GM23338 (cell line): ENCODE measurements at places on chromosomes 5 and 9. TPM values are rescaled to one million over a fixed set of nuclear protein-coding genes. Genes with fewer than 3 reads are reported as not detected.

DNA sequence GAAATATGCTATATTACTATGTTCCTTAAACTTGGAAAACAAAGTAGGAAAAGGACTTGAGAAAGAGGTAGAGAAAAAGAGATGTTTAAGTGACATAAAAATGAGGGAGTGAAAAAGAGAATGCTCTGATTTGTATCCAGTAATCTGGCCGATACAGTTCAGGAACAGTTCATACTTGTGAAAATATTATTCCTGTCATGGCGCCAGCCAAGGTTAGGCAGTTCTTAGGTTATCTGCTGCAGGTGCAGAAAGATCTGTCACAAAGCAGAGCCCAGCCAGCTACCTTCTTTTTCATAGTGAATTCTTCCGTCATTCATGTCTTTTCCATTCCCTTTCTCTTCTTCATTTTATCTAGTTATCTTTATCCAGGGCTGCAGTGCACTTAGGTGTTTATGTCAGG lies 256.3 kb downstream of the ADAMTSL1 start:
- no peaks in the 10 kb centered on the region for H3K27me3 ChIP-seq
- no peak overlapping the region for H3K27ac ChIP-seq
- H3K4me3 ChIP-seq, result no peak overlapping the region
- no peaks in the 10 kb centered on the region for H3K4me1 ChIP-seq
- H3K36me3 ChIP-seq, result no peaks in the 10 kb centered on the region
- no peak for DNase-seq

DNA sequence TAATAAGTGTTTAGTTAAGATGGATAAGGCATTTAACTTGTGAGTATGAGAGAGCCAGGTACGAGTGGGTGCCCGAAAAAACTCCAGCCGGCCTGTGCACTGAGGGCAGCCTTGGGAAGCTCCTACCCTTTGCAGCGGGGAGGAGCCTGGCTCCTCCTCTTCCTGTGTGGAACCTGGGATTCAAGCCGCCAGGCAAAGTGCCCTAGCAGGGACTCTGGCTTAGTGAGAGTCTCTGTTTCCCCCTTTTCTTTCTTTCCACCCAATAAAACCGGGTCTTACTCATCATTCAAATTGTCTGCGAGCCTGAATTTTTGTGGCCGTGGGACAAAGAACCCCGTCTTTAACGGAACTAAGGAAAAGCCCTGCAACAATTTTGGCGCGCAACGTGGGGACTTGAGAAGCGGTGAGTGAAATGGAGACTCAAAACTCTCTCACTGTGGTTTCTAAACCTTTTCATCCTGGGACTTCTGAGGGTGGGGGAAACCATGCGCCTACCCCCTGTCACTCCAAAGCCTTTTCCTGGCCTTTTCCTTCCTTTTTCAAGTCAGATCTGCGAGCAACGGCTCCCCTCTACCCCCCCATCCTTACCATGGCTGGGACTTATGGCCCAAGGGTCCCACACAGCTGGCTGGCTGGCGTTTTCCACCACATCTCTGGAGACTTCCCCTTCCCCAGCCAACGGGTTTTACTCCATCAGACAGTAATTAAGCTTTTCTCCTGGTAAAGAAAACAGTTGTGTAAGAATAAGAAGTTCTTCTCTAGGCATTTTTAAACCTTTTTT lies 535.7 kb upstream of the ACO1 start:
- no peak overlapping the region for H3K27ac ChIP-seq
- DNase-seq, result peak; percentile 23
- H3K4me3 ChIP-seq, result no peak overlapping the region
- no peaks in the 10 kb centered on the region for H3K36me3 ChIP-seq
- no peaks in the 10 kb centered on the region for H3K4me1 ChIP-seq

DNA sequence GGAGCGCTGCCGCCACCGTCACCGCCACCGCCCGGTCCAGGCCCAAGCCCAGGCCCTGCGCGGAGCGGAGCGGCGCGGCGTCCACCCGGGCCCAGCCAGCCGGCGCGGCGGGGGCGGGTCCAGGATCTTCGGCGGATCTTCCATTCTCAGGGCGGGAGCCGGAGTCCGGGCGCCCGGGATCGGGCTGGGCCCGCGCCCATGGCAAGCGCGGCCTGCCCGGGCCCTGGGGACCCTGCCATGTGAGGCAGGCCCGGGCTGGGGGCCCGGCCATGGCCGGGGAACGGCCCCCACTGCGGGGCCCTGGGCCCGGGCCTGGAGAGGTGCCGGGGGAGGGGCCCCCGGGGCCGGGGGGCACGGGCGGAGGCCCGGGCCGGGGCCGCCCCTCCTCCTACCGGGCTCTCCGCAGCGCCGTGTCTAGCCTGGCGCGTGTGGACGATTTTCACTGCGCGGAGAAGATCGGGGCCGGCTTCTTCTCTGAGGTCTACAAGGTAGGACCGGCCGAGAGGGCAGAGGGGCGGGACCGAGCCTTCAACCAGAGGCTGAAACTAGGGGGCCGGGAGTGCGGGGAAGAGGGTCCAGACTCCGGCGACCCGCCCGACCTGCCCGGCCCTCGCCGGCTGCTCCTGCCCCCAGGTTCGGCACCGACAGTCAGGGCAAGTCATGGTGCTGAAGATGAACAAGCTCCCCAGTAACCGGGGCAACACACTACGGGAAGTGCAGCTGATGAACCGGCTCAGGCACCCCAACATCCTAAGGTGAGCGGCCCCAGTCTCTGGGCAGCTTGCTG lies 482 bp downstream of the TESK1 start:
- H3K4me3 ChIP-seq, result peak overlapping the region; percentile 91
- H3K36me3 ChIP-seq, result no peaks in the 10 kb centered on the region
- DNase-seq, result peak; percentile 52
- H3K4me1 ChIP-seq, result peaks cover 12% of the 10 kb centered on the region
- H3K27me3 ChIP-seq, result no peaks in the 10 kb centered on the region

DNA sequence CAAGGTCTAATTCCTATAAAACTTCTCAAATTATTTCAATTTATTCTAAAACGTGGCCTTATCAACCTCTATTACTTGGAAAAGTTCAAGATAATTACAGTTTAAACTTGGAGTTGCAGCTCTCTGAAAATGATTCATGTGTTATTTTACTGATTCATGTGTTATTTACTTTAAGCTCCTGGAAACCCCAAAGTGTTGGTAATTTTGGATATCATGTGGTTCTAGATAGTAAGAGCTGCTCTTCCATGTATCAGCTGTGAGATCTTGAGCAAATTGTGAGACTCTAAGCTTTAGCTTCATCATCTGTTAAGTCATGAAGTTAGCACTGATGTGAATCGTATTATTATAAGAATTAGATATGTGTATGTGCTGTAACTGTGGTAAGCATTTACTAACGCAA lies 749.2 kb downstream of the TLE4 start:
- no peaks in the 10 kb centered on the region for H3K27me3 ChIP-seq
- H3K27ac ChIP-seq, result no peak overlapping the region
- H3K36me3 ChIP-seq, result no peaks in the 10 kb centered on the region
- H3K4me1 ChIP-seq, result no peaks in the 10 kb centered on the region

DNA sequence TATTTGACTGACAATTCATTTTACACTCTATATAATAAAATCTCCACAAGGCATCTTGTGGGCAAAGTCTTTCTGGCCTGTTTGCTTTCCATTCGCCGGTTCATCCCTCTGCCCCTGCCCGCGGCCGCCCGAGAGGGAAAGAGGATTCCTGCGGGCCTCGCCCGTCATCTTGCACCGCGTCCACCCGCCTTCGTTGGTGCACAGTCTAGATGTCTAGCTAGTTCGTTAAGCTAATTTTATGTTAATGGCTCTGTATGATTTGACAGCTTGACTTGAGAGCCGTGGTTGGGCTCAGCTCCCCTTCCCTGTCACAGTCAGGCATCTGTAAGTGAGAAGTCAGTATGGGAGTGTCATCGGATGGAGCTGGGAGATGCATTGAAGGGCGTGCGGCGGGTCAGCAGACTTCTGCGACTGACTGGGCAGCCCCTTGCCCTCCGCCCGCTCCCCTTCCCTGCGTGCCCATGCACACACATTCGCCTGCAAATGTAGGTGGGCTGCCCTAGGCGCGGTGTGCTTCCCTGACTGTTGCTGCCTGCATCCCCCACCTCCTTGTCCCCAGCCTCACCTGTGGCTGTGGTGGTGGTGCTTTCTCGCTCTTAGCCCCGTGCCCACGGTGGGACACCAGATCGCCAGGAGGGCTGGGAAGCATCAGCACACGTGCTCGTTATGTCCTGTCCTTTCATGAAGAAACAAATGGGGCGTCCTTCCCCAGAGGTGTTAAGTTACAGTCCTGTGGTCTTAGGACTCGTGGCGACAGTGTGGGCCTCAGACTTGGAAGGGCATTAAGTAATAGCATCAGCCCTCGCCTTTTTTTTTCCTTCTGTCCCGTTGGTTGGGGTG lies 25.9 kb upstream of the PRDM12 start:
- H3K27me3 ChIP-seq, result no peaks in the 10 kb centered on the region
- no peak overlapping the region for H3K4me3 ChIP-seq
- peaks cover 19% of the 10 kb centered on the region; the same call in 1 of the 2 replicates for H3K4me1 ChIP-seq
- peaks cover 3% of the 10 kb centered on the region for H3K36me3 ChIP-seq
- H3K27ac ChIP-seq, result no peak overlapping the region

DNA sequence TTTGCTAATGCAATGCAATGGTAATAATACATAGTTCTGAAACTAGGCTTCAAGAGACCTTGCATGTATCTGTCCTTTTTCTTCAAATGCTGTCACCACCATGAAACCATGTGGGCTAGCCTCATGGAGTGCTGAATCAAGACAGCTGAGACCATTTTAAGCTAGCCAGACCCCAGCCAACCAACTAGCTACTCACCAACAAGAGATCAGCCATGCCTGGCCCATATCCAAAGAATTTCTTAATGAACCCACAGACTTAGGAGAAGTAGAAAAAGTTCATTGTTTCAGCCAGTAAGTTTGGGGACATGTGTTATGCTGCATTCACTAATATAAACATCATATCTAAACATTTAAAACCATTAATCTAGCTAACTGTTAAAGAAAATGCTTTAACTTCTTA lies 139.8 kb upstream of the EDIL3 start:
- H3K27me3 ChIP-seq, result no peaks in the 10 kb centered on the region
- no peak overlapping the region for H3K4me3 ChIP-seq
- H3K4me1 ChIP-seq, result no peaks in the 10 kb centered on the region
- no peak overlapping the region for H3K27ac ChIP-seq
- H3K36me3 ChIP-seq, result no peaks in the 10 kb centered on the region

- no peaks in the 10 kb centered on the region for H3K36me3 ChIP-seq
- no peaks in the 10 kb centered on the region for H3K27me3 ChIP-seq
- no peak for DNase-seq
- no peaks in the 10 kb centered on the region for H3K4me1 ChIP-seq
- no peak overlapping the region for H3K27ac ChIP-seq
Observed at GRCh38 chr5:104298518-104298917, 735.9 kb upstream of the NUDT12 start.

- H3K4me1 ChIP-seq, result no peaks in the 10 kb centered on the region
- H3K4me3 ChIP-seq, result no peak overlapping the region
- no peak overlapping the region for H3K27ac ChIP-seq
- H3K27me3 ChIP-seq, result no peaks in the 10 kb centered on the region
Observed at GRCh38 chr9:135584371-135584770, 22.8 kb downstream of the PAEP start.

Gene IFNA2
- not detected in 2 replicates for total RNA-seq

Gene SLC4A9
- 0.08 TPM in 1 of 2 replicates, not detected in the other for total RNA-seq

- no peaks in the 10 kb centered on the region for H3K36me3 ChIP-seq
- no peaks in the 10 kb centered on the region for H3K4me1 ChIP-seq
- no peak overlapping the region for H3K4me3 ChIP-seq
- no peaks in the 10 kb centered on the region for H3K27me3 ChIP-seq
- no peak overlapping the region for H3K27ac ChIP-seq
Observed at GRCh38 chr5:100516285-100516684, 18.9 kb upstream of the FAM174A start.

DNA sequence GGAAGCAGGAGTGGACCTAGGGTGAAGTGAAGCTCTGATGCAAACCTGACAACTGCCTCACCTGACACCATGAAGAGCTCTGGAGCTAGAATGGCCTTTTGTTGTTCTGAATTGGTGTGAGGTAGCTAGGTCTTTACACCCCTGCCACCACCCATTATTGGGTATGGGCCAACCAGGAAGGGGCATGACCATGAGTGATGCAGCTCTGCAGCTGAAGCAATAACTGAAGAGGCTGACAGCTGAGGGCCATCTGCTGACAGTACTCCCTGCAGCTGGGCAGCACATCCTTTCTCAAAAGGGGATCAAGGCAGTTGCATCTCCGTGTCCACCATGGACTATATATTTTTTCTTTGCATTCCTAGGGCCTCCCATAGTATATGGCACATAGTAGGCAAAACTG lies 87.0 kb upstream of the TLE1 start:
- no peak for DNase-seq
- H3K27ac ChIP-seq, result no peak overlapping the region
